NCI-H526 treated with DMSO at 0.1 percent for 48 hours (cell line): ENCODE measurements at places on chromosomes 2 and 18.
A peak's percentile ranks its signal among the peaks of the same experiment; 100 is the strongest.

DNA sequence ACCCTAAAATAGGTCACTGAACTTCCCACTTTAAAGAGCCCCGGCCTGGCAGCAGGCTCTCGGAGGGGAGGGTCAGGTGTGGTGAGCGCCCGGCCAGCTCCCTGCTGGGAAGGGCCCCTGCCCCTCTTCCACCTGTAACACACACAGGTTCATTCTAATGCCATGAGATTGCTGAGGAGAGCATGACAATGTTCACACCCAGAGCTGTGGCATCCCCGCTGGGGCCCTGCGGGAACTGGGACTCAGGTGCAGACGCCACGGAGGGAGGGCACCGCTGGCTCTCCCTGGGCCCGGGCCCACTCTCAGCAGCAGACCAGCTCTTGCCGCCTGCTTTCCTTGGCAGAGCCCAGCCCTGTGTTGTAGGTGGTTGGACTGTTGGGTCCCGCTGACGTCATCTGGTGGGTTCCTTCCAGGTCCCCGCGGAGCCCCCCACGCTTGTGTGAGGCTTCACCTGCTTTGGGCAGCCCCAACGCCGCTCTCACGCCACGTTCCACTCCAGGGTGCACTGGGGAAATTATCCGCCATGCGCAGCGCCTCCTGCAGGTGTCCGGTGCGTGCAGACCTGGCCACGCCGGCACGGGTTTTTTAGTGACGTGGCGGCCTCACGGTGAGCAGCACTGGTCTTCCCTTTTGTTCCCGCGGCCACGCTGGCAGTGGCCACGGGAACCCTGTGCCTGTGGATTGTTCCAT, 50.4 kb upstream of the KCNG2 start:
- no peak for DNase-seq

GRCh38 chr18:24342347-24342746, 55.3 kb downstream of the OSBPL1A start:
- DNase-seq = no peak

DNA sequence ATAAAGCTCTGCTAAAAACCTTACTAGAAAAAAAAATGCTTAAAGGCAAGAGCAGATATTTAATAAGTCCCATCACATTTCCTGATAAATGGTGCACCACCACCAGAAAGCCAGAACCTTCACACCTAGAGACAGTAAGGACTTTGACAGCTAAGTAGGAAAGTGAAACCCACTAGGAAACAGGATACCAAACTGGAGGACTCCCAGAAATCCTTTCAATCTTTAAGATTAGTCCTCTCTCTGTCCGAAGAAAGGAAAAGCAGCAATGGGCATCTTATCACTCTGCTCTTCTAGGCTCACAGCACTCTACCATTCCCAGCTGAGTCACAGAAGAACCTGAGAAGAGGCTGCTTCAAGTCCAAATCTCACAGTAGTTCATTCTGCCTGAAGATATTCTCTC, 3.7 kb downstream of the DYM start:
- no peak for DNase-seq

DNA sequence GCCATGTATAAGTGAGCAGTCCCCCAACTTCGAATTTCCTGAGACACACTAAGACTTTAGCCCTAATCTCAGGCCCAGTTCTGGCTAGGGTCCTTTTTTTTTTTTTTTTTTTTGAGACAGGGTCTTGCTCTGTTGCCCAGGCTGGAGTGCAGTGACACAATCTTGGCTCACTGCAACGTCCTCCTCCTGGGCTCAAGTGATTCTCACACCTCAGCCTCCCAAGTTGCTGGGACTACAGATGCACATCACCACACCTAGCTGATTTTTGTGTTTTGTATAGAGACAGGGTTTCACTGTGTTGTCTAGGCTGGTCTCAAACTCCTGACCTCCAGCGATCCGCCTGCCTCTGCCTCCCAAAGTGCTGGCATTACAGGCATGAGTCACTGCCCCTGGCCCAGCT, 23.9 kb upstream of the TGIF1 start:
- DNase-seq = no peak

GRCh38 chr2:221552291-221552690, 19.8 kb downstream of the EPHA4 start:
- no peak for DNase-seq

- DNase-seq = no peak
Measured at GRCh38 chr2:159793326-159793725, 4.7 kb downstream of the CD302 start.

GRCh38 chr2:67108231-67108630, 288.9 kb upstream of the ETAA1 start:
- DNase-seq = no peak

GRCh38 chr2:125167152-125167551, 1142.1 kb downstream of the CNTNAP5 start:
- DNase-seq = no peak

- no peak for DNase-seq
Measured at GRCh38 chr2:25854613-25855012, 23.7 kb downstream of the ASXL2 start.

GRCh38 chr2:191544461-191545062, 133.4 kb upstream of the NABP1 start:
- peak; percentile 32 for DNase-seq

GRCh38 chr2:11097038-11097720, 58.1 kb upstream of the SLC66A3 start:
- no peak for DNase-seq

DNA sequence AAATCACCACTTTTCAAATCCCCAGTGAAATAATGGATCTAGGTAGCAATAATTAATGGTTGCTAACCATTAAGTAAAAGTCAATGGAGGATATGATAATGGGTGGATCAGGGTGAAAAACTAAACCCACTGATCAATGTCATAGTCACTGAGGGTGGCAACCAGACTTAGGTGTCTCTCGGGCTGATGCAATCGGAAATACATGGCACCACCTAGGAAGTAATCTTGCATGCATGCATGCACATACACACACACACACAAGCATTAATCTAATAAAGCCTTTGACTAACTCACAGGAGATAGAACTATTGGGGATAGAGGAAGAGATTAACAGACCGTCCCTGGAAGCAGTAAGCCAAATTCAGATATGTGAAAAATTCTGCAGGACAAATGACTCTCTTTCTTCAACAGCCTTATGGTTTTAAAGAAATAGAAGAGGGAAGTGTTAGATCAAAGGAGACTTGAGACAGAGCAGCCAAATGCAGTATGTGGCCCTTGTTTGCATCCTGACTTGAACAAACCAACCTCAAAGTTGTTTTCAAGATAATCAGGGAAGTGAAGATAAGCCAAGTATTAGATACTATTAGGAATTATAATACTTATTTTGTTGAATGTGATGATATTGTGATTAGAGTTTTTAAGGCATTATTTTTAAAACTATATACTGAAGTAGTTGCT, 186.0 kb upstream of the RMP24 start:
- no peak for DNase-seq

DNA sequence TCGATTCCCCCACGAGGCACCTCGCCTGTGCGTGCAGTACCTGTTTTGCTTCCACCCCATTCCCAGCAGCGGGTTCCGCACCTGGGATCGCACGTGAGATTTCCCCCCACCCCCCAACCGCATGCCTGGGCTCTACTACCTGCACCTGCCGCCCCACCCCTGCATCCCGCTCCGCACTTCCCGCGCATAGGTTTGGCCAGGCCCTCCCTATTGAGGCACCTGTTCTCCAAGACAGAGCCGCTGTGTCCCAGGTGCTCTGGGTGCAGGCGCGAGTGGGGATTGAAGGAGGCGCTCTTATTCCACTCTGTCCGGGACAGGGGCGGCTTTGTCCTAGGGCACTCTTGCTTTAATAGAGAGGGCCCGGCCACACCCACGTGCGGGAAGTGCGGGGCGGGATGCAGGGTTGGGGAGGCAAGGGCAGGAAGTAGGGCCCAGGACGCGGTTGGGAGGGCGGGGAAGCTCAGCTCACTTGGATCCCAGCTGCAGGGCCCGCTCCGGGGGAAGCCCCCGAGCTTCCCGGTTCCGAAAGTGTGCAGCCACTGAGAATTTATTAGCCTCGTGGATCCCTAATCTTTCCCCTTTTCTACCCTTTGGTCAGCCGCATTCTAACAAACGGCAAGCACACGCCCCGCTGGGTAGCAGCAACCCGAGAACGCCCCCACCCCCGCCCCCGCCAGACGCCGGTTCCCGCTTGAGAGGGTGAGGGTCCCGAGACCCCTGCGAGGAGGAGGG, 670 bp upstream of the MOCOS start:
- DNase-seq = no peak

DNA sequence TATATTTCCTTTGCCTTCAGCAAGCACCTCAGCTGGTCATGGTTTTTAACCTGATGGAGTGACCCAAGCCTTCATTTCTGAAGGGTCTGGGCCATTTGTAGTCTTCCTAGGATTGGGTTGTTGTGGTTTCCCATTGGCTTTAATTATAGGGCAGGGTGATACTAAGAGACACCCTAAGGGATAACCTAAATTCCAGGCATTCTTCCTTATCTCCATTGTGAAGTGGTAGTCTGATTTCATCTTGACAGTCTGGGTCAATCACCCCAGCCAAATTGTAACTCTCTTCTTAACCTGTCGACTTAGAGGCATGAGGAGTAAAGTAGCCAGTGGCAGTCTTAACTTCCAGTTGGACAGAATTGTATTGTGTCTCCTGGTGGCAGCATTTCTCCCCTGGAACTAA, 30.2 kb upstream of the MEX3C start:
- no peak for DNase-seq

DNA sequence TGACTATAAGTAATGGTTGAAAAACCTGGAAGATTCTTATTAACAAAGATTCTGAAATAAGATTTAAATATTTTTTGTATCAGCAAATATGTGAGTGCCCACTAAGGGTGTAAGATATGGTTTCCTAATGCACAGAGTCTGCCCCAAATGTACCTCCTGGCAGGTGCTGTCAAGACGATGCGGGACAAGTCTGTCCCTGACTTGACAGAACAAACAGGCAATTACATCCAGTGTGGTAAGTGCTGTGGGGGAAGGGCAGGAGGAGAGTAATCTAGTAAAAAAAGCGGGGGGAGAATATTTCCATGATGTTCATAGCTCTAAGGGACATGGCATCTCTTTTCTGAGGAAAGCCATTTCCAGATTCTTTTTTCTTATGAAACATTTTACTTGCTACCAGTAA, 127.5 kb downstream of the COL4A4 start:
- no peak for DNase-seq

- no peak for DNase-seq
Measured at GRCh38 chr2:239951825-239952224, 73.3 kb downstream of the NDUFA10 start.

GRCh38 chr2:238846628-238847418, 1.1 kb upstream of the TWIST2 start:
- DNase-seq = no peak

GRCh38 chr2:26011990-26012856, 21.7 kb upstream of the RAB10 start:
- DNase-seq = no peak

- DNase-seq = no peak
Measured at GRCh38 chr2:158214431-158214830, 112.8 kb downstream of the UPP2 start.

- no peak for DNase-seq
Measured at GRCh38 chr2:83969085-83969484, 490.0 kb downstream of the SUCLG1 start.

DNA sequence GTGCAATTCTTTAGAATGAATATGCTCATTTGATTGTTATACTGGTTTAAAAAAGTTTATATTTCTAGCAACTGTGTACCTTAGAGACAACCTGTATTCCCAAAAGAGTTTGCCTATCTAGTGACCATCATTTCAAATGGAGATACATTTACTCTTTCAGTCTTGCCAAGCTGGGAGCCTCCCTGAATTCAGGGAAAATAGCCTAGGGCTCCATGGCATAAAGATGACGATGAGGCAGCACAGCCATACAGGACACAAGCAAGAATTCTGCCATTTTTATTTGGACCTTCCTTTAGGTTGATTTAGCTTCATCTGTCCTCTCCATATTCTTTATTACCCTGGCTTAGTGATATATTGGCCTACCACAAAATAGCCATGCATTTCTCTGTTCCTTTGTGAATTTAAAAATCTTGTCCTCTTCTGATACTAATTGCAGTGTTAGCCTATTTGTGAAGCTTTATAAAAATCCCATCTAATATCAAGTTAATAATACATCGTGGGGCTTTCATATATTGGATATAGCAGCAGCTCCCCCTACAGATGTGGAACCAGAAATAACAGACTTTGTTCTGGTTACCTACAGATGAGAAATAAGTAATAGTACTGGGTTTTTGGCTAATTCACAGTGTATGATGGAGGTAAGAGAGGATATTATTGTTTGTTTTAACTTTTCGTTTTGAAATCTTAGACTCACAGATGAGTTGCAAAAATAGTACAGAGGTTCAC, 1661.9 kb upstream of the PIK3C3 start:
- DNase-seq = no peak

- DNase-seq = peak; percentile 15
Measured at GRCh38 chr2:152189622-152190495, 14.3 kb upstream of the STAM2 start.

GRCh38 chr2:7480431-7480830, 563.2 kb downstream of the RNF144A start:
- no peak for DNase-seq

DNA sequence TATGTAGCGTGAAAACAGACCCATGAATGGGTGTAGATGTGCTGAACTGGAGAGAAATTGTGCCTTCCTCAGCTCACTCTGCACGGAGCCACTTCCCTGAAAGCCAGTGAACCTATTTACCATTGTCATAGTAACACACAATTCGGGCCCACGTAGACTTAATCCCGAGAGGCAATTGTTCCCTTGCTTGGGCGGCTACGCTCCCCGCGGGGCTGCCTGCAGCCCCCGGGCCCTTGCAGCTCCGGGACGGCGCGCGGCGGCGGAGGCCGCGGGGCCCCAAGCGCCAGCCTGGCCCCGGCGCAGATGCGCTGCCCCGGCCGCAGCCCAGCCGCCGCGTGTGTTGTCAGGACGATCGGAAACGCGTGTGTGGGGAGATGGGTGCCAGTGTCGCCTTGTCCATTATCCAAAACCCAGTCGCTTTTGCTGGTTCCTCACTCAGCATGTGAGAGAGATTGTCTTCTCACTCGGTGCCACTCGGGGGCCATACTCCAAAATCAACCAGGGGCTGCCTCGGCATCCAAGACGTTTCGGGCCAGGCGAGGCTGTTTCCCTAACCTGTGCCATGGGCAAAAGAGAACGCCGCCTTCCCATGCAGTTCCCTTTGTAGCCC, 17.9 kb upstream of the LRRTM1 start:
- DNase-seq = no peak

DNA sequence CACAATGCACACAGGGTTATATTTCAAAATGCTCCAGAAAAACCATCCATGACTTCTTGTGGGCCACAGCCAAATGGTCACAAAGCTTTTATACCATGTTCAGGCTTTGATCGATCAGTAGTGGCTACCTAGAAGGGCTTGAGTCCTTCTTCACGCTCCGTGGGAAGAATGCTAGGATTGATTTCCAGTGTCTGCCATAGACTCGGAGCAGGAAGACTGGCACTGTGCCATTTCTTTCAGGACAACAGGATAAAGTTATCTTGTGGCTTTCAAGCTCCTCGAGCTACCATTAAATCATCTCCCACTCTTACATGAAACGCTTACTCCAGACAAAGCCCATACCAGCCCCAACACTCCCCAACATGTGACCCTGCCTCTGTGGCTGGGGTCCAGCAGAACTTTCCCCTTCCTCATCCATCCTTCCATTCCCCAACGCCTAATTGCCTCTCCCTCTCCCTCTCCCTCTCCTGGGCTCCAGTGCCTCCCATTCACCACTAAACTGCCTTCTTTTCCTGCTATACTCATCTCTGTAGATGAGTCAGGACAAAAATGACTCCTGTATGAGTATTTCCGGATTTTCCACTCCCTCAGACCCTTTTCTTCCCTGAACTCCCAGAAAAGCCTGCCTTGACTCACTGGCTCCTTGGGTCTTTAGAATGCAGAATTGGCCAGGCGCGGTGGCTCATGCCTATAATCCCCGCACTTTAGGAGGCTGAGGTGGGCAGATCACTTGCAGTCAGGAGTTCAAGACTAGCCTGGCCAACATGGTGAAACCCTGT, 40.9 kb downstream of the ADD2 start:
- no peak for DNase-seq
